Nephron progenitor cell (in vitro differentiated cells): ENCODE measurements at places on chromosomes 7 and 10.

GRCh38 chr10:109997233-109997632 is 10.6 kb upstream of the ADD3 start:
- no peak for DNase-seq

- DNase-seq = no peak
Measured at GRCh38 chr7:75628055-75628454, 110.7 kb downstream of the HIP1 start.

- DNase-seq = no peak
Measured at GRCh38 chr10:56632537-56632936, 271.5 kb upstream of the ZWINT start.

GRCh38 chr10:78754269-78755062 is 314.3 kb upstream of the ZMIZ1 start:
- DNase-seq = no peak

- no peak for DNase-seq
Measured at GRCh38 chr7:5445981-5446594, 22.5 kb upstream of the TNRC18 start.

GRCh38 chr10:69201045-69201444 is 19.1 kb upstream of the HKDC1 start:
- no peak for DNase-seq

DNA sequence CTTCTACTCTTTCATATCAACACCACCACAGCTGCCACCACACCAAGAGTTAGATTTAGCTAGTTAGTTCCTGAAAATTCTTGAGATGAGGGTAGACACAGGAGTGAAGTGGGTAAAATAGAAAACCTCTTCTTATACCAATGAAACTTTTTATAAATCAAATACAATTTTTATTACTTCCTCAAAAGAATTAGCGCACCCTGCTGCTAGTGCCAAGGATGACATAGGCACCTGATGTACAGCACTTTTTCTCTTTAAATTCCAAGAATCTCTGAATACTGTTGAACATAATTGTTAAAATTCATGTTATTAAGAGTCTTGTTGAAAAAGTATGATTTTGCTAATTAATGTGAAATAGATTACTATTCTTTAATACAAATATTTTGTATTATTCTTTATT is 11.4 kb downstream of the ZWINT start:
- DNase-seq = no peak

DNA sequence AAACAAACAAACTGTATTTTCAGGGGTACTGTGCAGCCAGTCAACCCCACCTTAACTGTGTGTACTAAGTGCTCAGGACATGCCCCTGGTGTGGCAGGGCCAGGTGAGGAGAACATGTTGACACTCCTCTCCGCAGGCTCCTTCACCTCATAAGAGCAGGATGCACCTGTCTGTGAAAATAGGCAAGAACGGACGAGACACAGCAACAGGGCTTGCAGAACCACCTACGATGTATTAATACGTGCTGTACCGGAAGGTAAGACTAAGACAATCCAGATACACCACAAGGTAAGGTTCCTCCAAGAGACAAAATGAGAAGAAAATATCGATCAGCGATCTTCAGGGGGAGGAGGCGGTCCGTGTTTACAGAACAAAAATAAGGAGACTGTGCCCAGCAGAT is 65.8 kb upstream of the CAMK2B start:
- no peak for DNase-seq

- DNase-seq = no peak
Measured at GRCh38 chr10:18195060-18195799, 55.0 kb downstream of the CACNB2 start.

GRCh38 chr7:23532490-23533237 is 883 bp upstream of the TRA2A start:
- no peak for DNase-seq

DNA sequence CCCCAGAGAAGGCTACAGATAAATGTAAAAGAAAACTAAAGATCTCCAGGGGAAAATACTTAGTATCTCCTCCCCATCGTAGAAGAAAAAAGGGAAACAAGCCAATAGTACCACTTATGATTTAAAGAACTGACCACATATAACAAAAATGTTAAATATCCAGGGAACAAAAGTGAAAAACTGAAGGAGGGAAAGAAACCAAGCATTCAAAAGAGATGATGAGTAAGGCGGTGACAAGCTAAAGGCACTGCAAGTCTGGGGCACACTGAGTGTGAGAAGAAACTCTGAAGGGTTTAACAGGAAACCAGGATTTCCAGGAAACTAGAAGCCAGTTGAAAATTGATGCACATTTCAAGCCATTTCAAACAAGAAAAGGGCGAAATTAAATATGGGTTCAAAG is 226.3 kb downstream of the AHR start:
- DNase-seq = no peak

GRCh38 chr7:107105591-107106245 is 61.2 kb downstream of the PRKAR2B start:
- DNase-seq = no peak

DNA sequence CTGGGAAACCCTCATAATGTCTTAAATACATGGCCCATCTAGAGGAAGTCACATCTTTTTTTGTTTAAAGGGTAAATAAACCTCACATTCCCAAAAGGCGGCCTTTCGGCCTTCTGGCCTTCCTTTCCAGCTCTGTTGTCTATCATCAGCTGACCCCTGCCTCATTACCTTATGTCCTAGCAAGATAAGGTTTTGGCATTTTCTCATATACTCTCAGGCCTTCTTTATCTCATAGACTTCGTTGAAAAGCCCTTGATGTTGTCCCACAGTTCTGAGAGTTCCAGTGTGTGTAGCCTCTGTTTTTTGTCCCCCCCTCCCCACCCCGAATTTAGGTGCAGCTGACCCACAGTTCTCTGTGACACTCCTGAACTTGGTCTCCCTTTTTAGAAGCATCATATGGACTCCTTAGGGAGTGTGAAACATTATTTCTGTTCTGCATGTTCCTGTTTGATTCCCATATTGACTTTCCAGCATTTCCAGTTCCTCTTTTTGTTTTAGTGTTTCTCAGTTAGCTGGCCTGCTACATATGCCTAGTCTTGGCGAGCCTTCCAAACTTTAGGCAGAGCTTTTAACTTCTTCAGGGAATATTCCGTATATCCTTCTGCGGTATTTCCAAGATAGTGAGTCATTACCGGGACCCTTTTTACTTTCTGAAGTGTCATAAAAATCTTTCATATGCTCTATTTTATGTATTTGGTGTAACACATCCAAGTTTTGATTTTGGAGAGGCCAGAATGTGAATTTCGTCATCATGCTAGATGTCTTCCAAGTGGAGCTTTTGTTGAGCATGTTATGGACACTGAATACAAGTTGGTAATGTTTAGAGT is 138.5 kb downstream of the LRRC4 start:
- DNase-seq = no peak

DNA sequence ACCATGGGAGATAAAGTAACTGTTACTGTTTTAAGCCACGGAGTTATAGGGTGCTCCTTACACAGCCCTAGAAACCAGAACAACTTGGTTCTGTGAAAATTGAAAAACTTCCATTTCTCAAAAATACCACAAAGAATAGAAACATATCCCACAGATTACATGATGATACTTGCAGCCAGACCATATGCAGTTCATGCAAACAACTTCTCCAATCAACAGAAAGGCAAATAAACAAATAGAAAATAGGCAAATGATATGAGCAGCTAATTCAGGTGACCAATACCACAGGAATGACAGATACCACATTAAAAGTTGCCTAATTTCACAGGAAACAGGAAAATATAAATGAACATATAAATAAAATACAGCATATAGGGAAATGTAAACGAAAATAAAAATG is 297.5 kb downstream of the HTR7 start:
- DNase-seq = no peak

GRCh38 chr10:87622314-87623004 is 37.2 kb upstream of the PAPSS2 start:
- DNase-seq = no peak

- DNase-seq = peak; percentile 15
Measured at GRCh38 chr7:138917771-138918170, 63.4 kb downstream of the KIAA1549 start.

DNA sequence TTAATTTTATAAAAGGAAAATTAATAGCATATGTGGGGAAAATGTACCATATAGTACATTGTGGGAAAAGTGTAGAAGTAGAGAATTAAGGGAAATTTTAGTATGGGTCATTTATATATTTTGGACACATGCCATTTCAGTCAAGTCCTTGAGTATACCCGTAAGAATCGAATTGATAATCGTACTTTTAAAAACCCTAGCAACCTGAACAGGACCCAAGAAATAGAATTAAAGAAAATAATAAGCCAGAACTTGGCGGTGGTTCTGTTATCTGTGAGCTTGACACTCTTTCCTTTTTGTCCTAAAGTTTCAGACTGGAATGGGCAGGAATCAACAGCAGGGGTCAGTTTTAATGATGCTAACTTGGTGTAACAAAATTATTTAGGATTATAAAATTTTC is 221.0 kb downstream of the CDK14 start:
- no peak for DNase-seq

DNA sequence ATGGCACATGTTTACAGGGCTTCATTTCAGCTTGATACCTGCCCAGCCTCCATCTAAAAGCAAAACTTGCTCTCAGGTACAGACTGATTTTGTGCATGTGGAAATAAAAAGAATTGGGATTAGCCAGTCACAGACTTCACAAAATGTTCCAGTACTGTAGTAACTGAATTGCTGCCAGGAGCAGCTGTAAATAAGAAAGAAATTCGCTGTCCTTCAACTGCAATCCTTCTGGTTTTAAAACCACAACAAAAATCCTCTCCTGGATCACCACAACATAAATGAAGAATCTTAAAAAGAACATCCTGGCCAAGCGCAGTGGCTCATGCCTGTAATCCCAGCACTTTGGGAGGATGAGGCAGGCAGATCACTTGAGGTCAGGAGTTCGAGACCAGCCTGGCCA is 3.9 kb upstream of the MIOS start:
- DNase-seq = no peak

- no peak for DNase-seq
Measured at GRCh38 chr10:132858121-132859081, 72.5 kb upstream of the NKX6-2 start.

DNA sequence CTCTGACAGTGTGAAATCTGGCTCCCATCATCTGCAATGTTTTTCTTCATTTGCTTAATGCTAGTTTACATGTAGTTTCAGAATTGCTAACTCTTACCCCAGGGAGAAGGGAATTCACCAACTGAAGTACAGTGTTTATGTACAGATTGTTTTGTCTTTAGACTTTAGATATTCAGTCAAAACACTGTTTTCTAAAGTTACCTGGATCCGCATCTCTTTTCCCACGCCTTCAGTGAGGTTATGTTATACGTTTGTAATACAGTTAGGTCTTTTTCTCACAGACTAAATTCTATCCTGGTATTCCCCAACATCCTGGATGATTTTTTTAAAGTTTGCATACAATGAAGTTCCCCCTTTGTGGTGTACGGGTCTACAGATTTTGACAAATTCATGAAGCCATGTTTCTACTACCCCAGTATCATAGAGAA is 3.2 kb upstream of the LYZL1 start:
- DNase-seq = no peak

DNA sequence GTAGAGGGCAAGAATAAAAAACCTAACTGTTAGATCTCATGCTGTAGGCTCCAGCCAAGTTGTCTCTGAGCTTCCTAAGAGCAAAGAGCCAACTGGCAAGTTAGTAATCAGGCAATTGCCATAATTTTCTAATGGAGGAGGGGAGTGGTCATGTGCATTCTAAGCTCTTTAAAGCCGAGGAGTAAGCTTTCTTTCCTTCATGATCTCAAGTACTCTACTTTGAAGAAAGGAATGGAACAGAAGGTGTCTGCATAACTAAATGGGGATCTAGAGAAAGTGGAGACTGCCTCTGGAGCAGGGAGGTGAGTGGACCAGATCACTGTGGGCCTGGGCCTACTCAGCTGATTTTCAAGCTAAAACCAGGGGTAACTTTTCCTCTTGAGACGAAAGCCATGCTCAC is 37.7 kb upstream of the TOMM7 start:
- DNase-seq = no peak

DNA sequence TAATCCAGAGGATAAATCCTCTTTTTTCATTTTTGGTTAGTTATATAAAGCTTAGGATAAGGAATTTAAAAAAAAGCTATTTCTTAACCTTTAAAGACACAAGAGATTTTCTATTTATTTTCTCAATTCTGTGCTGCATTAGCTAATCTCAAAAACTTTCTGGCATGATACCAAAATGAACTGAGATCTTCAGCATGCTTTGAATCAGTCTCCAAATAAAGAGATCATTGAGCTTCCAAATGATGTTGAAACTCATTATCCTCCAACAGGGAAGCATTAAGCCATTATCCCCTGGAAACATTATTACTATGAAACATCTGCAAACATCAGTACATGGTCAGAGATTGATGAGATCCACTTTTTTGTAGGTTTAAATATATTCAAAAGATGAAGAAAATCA is 350.3 kb upstream of the TEX47 start:
- DNase-seq = no peak

DNA sequence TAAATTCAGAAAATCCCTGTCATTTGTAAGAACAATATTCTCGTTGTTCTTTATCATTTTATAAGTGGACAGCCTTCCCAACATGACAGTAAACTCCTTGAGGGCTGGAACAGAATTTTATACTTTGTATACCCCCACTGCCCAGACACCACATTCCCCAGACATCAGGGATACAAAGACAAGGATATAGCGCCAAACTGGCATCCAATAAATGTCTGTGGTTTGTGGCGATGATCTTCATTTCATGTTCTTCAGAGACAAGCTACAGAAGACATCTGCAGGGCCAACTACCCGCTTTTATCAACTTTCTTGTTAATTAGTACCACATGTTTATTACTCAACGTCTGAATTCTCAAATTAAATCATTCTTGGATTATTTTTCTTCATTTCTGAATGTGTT is 155.9 kb downstream of the ATE1 start:
- no peak for DNase-seq

GRCh38 chr10:33799281-33799943 is 464.9 kb upstream of the NRP1 start:
- DNase-seq = no peak

- no peak for DNase-seq
Measured at GRCh38 chr7:128755819-128756476, 16.8 kb downstream of the CALU start.

DNA sequence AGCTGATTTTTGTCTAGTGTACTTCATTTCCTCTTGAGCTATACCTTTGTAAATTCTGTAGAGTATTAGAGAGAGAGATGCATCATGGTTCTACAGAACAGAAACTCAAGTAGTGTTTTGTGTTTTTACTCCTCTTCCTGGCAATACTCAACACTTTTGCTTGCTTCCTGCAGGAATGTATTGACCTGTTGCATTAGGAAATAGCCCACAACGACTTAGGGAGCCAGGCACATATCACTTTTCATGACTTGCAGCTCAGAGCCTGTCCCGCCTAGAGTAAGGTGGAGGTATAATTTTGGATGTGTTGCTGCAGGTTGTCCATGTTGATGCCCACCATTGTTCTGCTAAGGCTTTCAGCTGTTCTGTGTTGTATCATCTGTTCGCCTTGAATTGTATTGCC is 216.3 kb downstream of the SDK1 start:
- DNase-seq = no peak

GRCh38 chr7:35267411-35267810 is 13.5 kb upstream of the TBX20 start:
- no peak for DNase-seq
